Osteocyte (in vitro differentiated cells): ENCODE measurements at places on chromosomes 7 and 10.

GRCh38 chr7:46237466-46237865 lies 316.4 kb upstream of the IGFBP3 start:
- no peak for DNase-seq

DNA sequence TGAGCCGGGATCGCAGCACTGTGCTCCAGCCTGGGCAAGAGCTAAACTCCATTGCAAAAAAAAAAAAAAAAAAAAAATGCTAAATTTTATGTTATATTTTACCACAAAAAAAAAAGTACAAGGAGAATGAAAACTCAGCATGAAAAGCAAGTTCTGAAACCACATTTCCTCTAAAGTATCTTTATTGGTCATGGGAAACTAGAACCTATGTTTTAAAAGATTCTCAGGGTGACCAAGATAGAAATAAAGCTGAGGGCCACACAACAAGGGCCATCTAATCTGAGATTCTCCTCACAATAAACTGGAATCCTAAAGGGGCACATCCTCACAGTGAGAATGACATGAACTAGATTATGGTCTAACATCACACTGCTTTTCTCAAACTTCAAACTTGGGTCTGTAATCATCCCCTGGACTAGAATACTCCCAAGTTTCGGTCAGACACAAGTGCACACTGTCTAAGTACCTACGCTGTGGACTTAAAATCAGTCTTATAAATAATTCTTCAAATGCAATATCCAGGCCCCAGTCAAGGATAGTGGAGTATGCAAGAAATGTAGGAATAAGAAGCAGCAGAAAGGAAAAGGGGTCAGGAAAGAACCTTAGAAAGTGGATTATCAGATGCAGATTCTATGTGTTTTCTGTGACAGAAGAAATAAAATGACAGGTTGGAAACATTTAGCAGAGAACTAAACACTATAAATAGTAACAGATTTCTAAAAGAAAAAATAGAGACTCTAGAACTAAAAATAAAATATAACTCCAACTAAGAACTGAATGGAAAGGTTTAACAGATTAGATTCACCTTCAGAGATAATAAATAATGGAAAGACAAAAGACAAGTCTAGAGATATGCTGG lies 49.9 kb downstream of the COA1 start:
- no peak for DNase-seq

GRCh38 chr10:3668276-3668965 lies 116.6 kb downstream of the KLF6 start:
- DNase-seq: no peak

- DNase-seq: no peak
These were observed 135.7 kb downstream of the GRK5 start for GRCh38 chr10:119343011-119343601.

GRCh38 chr7:141190495-141190894 lies 116.6 kb downstream of the TMEM178B start:
- DNase-seq: no peak

- no peak for DNase-seq
These were observed 150.4 kb upstream of the CHRM2 start for GRCh38 chr7:136717910-136718557.

DNA sequence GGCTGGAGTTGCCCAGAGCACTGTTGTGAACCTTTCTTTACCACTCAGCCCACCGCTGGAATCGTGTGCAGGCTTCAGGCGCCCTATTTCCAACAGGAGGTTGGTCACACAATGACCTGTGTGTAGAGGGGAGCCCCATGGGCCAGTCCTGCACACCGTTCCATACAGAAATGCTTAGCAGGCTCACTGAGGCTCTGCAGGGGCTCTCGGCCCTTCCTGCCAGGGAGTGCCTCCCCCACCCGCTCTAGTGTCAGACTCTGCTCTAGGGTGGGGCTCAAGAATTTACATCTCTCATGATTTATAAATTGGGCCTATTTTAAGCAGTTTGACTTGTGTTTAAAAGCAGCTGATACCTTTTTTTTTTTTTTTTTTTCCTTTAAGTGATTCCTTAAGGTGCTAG lies 42.0 kb downstream of the SHH start:
- no peak for DNase-seq

DNA sequence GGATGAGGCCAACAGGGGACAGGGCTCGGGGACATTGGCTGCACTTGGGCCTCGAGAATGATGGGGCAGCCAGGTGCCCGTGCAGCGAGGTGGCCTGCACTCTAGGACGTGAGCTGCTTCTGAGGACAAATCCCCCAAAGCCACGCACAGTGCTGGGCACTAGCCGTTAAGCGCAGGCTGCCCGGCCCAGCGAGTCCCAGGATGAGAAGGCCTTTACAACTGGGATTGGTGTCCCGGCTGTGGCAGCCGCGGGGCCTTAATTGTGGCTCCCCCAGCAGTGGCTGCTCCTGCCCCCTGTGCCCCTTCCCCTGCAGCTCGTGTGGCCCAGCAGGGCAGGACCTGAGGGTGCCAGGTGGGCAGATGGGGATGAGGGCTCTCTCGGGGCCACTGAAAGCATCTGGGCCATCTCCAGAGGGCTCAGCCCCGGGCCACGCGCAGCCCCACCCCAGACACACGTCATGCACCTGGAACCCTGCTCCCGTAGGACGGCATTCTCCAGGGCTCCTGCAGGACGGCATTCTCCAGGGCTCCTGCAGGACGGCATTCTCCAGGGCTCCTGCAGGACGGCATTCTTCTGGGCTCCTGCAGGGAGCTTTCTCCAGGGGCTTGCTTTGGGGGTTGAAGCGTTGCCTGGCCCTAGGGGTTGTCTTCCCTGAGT lies 6.6 kb downstream of the PWWP2B start:
- no peak for DNase-seq

DNA sequence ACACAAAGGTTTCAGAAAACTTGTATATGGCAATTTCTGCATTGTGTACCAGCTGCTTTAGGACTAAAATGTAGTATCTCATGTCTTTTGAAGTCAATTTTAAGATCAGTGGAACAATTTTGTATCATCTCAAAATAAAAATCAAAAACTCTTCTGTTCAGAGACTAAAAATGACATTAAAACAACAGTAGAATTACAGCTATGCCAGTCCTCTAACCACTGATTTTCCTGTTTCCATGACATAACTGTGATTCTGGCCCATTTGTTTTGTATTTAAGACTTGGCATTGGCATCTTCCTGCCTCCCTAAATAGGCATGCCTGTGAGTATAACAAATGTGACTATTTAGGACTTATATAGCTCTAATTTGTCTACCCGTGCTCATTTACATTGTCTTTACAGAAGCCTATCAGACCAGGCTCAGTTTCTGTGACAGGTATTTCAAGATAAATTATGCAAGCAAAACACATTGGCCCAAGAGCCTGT lies 29.1 kb upstream of the VPS41 start:
- no peak for DNase-seq

DNA sequence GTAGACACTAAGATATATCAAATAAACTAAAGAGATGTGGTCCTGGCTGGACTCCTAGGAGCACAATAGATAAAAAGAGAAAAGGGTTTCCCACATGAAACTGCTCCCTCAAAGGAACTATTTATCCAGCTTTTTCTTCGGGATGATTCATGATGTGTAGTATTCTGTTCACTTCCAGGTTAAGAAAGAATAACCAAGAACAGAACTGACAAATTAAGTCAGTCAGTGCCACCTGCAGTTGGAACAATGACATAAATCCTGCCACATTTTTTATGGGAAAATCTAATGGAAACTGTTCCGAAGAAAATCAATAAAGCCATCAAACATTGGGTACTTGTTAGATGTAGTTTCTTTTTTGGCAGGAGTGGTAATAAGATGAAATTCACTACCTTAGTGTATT lies 87.1 kb downstream of the POLR1F start:
- no peak for DNase-seq

DNA sequence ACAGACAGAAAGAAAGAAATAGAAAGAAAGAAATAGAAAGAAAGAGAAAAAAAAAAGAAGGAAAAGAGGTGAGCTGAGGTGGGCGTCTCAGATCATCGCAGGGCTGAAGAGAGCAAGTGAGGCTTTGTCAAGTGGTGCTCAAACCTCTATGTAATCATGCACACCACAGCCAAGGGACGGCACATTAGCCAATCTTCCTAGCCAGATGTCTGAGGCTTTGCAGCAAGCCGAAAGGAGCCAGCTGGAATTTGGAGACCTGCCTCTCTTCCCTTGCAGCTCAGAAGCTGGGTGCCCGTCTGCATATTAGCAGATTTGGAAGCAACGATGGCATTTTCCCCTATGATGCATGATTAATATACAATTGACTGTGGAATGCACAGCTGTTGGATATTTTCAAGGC lies 52.5 kb downstream of the ADRA2A start:
- DNase-seq: no peak

GRCh38 chr10:86871563-86872183 lies 85.7 kb downstream of the MMRN2 start:
- no peak for DNase-seq

DNA sequence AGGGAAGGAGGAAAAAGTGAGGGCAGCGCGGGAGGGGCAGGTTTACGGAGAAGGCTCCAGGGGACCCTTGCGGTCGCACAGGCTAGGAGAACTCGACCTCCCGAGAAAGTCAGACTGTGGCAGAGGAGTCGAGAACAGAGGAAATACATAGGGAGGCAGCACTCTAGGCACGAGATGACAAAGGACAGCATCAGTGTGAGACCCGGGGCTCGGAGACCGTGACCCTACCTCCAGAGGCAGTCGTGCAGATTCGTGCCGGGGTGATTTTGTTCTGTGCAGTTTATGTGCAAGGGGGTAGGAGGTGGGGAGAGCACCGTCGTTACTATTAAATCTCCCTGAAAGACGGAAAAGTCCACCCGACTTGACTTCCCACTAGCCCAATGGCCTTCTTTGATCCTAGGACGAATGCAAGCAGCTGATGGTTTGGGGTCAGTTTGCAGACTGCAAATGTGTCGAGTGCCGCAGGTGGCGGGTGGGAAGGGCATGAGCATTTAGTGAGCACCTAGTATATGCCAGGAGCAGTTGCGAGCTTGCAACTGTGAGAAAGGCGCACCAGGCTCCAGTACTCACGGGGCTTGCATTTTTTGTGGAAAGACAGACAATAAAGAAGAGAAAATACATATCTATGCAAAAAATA lies 674 bp upstream of the OSBPL3 start:
- no peak for DNase-seq

DNA sequence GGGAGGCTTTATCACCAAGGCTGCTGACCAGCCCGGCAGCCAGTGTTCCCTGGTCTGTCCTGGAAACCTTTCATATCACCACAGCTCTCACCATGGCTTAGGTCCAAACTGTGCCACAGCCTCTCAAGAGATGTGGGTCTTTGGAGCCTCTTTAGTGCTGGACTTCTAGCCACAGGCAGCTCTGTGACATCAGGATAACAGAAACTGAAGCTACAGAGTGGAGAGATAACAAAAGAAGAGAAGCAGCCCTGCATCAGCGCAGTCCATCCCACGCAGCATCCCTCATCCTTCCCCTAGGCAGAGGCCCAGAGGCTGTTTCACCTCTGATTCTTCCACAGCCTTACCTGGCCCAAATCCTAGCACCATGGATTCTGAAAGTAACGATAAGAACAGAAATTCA lies 187.9 kb upstream of the KMT2E start:
- no peak for DNase-seq

- DNase-seq: peak; percentile 67
These were observed 325.4 kb downstream of the GLRX3 start for GRCh38 chr10:130461631-130462030.

- DNase-seq: no peak
These were observed 54.6 kb downstream of the FHIP2A start for GRCh38 chr10:114876169-114876568.

DNA sequence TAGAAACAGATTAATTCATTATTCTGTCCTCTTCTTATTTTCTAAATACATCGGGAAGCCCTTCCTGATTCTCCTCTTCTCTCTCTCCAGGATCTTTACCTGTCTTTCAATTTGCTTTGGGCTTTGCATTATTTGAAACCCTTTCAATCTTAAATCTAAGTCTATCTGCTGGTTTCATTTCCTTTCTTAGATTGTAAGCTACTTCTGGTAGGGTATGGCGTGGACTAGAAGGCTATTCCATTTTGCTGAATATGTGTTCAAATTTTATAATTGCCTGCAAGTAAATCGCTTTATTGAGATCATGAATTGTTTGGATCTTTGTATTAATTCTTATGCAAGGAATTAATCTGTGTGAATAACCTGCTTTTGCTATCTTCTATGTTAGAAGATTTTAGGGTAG lies 11.1 kb downstream of the STAM start:
- DNase-seq: no peak

DNA sequence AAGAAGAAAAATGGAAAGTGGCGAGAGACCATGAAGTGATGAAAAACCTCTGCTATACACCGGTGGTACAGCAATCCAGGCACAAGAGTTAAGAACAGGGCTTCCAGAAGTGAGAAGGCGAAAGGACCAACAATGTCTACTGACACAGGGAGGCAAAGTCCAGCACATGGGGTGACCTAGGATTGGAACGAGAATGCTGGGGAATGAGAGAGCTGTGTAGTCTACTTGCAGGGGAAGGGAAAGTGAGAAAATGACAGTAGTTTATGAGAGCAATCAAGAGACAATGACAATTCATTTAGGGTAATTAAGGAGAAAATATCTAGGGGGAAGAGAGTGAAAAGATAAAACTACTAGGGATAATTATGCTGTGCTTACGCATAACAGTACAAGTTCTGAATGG lies 169.2 kb downstream of the SLC25A13 start:
- DNase-seq: no peak

DNA sequence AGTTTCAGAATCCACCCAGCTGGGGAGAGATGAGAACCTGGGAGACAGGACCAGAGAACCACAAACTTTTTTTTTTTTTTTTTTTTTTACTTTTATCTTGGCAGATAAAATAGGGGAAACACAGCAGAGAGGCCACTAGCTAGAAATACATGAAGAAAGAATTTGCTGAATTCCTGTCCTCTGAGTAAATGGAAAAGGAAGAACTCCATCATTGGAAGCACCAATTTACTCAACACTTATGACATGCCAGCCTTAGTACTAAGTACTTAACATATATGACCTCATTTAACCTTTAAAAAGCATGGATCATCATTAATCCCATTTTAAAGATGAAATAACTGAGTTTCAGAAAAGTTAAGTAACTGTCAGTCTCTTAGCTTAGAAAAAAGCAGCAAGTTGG lies 343.0 kb upstream of the NPSR1 start:
- no peak for DNase-seq

DNA sequence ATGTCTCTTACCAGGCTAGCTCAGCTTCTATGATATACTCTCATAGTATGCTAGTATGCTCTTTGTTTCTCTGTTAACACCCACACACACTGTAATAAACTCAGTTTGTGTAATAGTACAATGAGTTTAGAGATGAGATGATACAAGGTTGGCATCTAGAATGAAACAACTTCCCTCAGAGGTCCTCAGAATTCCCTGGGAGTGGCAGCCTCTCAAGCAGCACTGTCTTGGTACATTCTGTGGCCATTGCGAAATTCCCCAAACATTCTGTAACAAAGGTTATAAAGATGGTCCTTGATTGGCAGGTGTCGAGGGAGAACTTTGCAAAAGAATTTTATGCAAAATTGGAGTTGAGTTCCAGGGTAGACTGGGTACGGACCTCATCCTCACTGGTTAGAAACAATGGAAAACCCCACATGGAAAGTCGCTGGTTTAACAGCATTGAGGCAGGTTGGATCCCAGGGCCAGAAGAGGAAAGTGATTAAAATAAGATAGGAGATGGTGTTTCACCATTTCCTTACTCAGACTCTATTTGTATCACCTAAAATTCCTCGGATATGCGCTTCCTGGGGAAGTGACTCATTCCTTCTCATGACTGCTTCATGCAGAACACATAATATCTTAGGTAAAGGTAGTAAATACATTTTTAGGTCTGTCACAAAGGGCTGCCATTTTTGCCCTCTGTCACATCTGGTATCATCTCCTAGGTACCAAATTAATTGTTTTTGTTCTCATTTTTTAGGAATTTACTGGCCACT lies 657.8 kb downstream of the SORCS1 start:
- no peak for DNase-seq

GRCh38 chr10:50552308-50552707 lies 71.4 kb downstream of the SGMS1 start:
- DNase-seq: no peak

GRCh38 chr7:96973986-96974385 lies 31.4 kb upstream of the DLX6 start:
- no peak for DNase-seq
